ENCODE measurements at places on chromosomes 1 and 21. TPM values are rescaled to one million over a fixed set of nuclear protein-coding genes. Genes with fewer than 3 reads are reported as not detected.

The ARHGAP30 gene
- total RNA-seq = not detected

The PAQR6 gene
- total RNA-seq = 0.22 TPM

The VANGL1 gene
- total RNA-seq = 8.2 TPM

The KRTAP10-10 gene
- total RNA-seq = not detected

The UBE2Q1 gene
- total RNA-seq = 31.7 TPM

The ERG gene
- 0.11 TPM for total RNA-seq

The LCE1C gene
- not detected for total RNA-seq

The VANGL2 gene
- total RNA-seq = under 0.01 TPM

The ACOT11 gene
- 5.7 TPM for total RNA-seq

The OR2M3 gene
- total RNA-seq = not detected

The RAB3B gene
- total RNA-seq = 24.7 TPM

The SIM2 gene
- total RNA-seq = under 0.01 TPM

The PCP4L1 gene
- total RNA-seq = not detected

The PTTG1IP gene
- 248 TPM for total RNA-seq

The TCEANC2 gene
- total RNA-seq = 3.0 TPM

The MYBPH gene
- 0.75 TPM for total RNA-seq

The CXADR gene
- 5.1 TPM for total RNA-seq

The HMGCS2 gene
- not detected for total RNA-seq

The CRNN gene
- total RNA-seq = not detected

The DTL gene
- 6.9 TPM for total RNA-seq

The SLC2A5 gene
- 2.3 TPM for total RNA-seq

The CD5L gene
- total RNA-seq = not detected

The PPCS gene
- total RNA-seq = 35.3 TPM

The CHIA gene
- not detected for total RNA-seq

The SELENBP1 gene
- 22.2 TPM for total RNA-seq

The SLAMF8 gene
- total RNA-seq = 0.11 TPM

The OR2L13 gene
- not detected for total RNA-seq

The TNNI3K gene
- not detected for total RNA-seq

The CLCA4 gene
- not detected for total RNA-seq

The SAMSN1 gene
- not detected for total RNA-seq

The SEC16B gene
- 3.4 TPM for total RNA-seq

The ALG14 gene
- total RNA-seq = 2.9 TPM

The ZBTB8B gene
- not detected for total RNA-seq

The RHD gene
- not detected for total RNA-seq

The PUSL1 gene
- total RNA-seq = 24.8 TPM

The PTGFR gene
- total RNA-seq = 17.7 TPM

The COL11A1 gene
- 121 TPM for total RNA-seq

The NECTIN4 gene
- 0.11 TPM for total RNA-seq

The CHI3L2 gene
- total RNA-seq = 0.22 TPM

The ZBTB8A gene
- 9.1 TPM for total RNA-seq

The MCOLN2 gene
- 2.7 TPM for total RNA-seq

The PRRC2C gene
- 51.2 TPM for total RNA-seq

The LHX4 gene
- 0.12 TPM for total RNA-seq
